ENCODE measurements at places on chromosomes 4 and X.
A peak's percentile ranks its signal among the peaks of the same experiment; 100 is the strongest.

DNA sequence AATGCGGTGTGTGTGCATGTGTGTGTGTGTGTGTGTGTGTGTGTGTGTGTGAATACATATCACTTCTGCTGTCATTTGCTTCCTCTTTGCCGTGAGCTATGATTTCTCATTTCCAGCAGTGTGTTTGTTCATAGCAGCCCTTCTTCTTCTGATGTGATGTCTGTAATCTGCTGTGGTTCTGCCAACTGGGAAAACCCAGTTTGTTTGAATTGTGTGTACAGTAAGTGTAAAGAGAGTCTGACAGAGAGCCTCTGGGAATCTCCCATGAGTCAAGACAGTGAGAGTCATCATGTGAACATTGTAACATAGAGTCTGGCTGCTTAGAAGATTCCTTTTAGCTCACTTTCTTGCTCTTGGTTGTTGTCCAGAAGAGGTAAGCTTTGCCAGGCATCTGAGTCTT lies 8.4 kb upstream of the NWD2 start:
- DNase-seq: no peak

GRCh38 chr4:81235982-81236749 lies 21.1 kb upstream of the PRKG2 start:
- DNase-seq: no peak

- DNase-seq: no peak
Observed at GRCh38 chrX:10603612-10604011, 16.8 kb downstream of the MID1 start.

GRCh38 chr4:52687696-52688095 lies 28.6 kb upstream of the USP46 start:
- DNase-seq: no peak

GRCh38 chr4:80486603-80487002 lies 151.1 kb downstream of the CFAP299 start:
- DNase-seq: no peak

DNA sequence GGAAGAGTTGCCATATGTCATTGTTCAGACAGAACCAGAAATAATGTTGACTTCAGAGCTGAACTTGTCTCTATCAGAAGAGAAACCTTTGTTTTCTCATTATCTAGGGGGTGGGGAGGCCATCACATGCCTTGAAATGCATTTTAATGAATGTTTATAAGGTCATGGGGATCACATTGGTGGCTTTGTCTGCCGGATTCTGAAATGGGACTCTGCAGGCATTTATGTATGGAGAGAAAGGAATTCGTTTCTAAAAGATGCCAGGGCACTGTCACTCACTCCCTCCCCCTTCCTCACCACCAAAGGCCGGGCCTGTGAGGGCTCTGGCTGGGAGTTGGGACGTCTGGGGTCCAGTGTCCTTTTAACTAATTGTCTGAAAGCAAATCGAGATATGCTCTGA lies 102.2 kb downstream of the MAMLD1 start:
- DNase-seq: no peak

- no peak for DNase-seq
Observed at GRCh38 chrX:3501833-3502535, 155.5 kb upstream of the MXRA5 start.

GRCh38 chr4:118939169-118939783 lies 50.6 kb downstream of the SYNPO2 start:
- no peak for DNase-seq

GRCh38 chr4:139815778-139816601 lies 150.4 kb downstream of the MGST2 start:
- DNase-seq: peak; percentile 13

DNA sequence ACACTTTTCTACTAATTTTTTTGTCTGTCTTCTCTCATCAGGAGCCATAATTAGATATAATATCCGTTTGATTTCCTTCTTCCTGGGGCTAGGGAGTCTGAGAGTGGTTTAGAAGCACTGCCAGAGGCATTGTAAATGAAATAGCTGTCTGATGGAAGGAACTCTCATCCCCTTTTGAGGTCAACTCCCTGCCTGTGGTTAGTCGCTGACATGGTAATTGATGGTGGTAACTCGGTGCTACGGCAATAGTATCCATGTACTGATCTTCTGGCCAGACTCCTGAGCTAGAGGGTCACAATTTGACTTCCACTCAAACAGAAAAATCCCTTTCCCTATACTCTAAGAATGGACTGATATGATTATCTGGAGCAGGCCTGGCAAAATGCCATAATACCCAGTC lies 108.1 kb upstream of the TRPC5 start:
- no peak for DNase-seq

- DNase-seq: no peak
Observed at GRCh38 chr4:7632341-7632740, 197.6 kb upstream of the PSAPL1 start.

DNA sequence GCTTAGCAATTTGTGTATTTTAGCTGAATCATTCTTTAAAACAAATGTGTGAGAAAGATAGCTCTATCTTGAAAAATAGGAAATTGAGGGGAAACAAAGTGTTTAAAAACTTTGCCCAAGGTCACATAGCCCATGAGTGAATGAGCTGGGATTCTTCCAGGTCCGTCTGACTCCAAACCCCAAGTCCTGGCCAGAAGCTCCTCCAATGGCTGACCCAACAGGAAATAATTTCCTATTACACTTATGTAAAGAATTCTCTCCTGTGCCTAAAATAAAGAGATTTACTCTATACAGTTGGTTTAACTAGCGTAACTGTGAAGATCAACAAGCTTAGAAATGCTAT lies 287.6 kb downstream of the ARHGAP24 start:
- DNase-seq: no peak

DNA sequence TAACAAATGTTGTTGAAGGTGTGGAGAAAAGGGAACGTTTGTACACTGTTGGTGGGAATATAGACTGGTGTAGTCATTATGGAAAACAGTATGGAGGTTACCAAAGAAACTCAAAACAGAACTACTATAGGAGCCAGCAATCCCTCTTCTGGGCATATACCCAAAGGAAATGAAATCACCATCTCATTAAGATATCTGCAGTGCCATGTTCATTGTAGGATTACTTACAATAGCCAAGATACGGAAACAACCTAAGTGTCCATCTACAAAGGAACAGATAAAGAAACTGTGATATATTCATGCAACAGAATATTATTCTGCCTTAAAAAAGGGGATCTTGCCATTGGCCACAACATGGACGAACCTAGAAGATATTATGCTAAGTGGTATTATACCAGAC lies 22.2 kb downstream of the APBB2 start:
- no peak for DNase-seq

DNA sequence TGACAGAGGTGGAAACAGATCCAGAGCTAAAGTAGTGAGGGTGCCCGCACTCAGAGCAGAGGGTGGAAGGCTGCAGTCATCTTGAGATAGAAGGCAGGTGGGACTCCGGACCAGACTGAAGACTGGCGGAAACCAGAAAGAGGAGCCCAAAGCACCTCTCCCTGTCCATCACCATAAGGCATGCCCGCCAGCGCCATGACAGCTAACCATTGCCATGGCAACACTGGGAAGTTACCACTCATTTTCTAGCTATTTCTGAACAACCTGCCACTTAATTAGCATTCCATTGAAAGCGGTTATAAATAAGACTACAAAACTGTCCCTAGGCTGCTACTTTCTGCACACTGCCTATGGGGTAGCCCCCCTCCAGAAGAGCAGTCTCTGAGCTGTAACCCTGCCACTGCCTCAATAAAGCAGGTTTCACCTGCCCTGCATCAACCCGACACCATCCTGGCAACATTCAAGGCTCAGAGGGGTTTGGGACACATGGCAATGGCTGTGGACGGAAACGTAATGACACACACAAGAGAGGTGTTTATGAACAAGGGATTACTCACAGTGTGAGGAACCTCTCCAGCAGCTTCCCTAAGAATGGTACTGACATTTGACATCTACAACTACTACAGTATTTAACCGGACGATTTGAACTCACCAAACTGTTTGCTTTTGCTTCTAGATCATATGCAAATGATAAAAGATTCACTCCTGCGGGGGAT lies 27.8 kb upstream of the FGFBP2 start:
- no peak for DNase-seq

GRCh38 chr4:111362941-111363361 lies 740.1 kb upstream of the PITX2 start:
- no peak for DNase-seq

GRCh38 chr4:185683896-185684295 lies 128.1 kb downstream of the SORBS2 start:
- no peak for DNase-seq

GRCh38 chr4:118226311-118227010 lies 126.3 kb downstream of the PRSS12 start:
- no peak for DNase-seq

- DNase-seq: no peak
Observed at GRCh38 chr4:55124322-55125076, 896 bp downstream of the KDR start.

DNA sequence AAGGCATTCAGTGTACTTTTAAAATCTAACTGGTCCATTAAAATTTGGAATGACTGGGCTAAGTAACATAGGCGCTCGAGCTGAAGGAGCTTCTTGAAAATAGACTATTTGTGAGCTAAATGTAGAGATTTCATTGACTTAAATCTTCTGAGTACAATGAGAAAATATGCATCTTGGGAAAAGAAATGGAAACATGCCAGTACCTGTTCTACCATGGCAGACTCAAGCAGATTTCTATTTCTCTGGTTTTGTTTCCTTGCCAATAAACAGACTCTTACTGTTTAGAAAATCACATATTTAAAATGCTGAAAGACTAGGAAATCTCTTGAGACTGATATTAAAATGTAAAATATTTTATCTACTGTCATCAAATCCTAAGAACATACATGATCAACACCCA lies 678.1 kb downstream of the FAT4 start:
- DNase-seq: no peak
